ENCODE measurements at places on chromosomes 16 and 17.

DNA sequence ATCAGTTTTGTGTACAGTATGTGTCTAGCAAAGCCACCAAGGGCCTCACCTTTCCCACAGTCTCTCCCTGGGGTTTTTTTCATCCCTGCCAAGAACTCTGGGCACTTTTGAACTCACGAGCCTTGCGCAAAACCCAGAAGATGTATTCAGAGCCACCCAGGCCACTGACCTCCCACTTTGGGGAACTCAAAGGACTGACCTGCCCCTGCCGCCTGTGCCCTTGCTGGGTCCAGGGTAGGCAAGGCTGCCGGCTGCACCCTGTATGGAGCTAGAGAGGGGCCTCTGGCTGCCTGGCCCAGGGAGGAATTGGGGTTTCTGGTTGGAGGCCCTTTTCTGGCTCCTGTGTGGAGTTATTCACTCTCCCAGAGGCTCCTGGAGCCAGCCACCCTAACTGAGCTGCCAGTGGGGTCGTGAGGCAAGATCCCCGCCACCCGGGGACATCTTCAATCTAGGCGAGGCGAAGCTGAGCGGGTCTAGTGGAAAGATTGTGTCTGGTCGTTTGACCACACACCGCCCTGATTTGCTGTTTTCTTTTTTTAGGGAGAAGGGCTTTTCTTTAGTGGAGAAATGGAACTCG is 1.9 kb downstream of the CDK5R1 start:
- DNase-seq: no peak

- no peak for DNase-seq
Measured at GRCh38 chr17:77380395-77381184, 239.8 kb downstream of the SEC14L1 start.

DNA sequence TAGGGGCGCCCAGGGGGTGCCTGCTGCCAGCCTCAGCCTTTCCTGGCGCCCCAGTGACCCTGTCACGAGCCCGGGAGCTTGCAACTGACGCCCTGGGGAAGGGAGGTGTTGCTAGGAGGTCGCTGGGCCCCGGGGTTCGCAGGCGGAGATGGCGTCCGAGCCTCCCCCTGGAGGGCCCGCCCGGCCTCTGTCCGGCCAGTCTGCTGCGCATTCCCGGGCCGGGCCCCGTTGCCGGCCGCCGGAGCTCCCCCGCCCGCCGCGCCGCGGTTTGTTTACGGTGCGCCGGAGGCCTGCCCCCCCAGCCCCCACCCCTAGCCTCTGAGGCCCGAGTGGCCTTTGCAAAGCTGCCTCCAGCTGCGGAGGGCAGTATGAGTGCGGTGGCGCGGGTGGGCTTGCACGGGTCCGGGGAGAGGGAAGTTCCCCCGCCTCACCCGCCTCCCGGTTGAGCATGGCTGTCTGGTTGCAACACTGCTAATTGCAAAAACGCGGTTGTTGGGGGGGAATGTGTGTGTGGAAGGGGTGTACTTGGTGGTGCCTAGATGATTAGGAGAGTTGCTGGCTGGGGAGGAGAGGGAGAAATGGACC is 514 bp downstream of the THRA start:
- DNase-seq: no peak

- no peak for DNase-seq
Measured at GRCh38 chr16:86755571-86756006, 177.2 kb downstream of the FOXL1 start.

DNA sequence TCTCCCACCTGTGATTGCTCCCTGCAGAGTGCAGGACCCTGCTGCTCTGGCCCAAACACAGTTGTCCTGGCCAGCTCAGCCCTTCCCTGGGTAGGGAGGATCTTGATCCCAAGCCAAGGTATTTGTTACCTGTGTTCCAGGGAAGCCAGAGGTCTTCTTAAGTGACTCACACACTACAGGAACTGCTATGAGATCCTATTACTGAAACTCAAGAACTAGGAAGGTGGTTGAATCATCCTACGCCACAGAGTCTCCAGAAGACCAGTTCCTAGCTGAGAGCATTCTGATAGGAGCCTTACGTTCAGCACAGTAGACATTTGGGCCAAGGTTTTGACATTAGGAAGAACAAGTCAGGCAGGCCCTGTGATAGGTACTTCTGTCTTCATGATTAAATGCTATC is 12.0 kb downstream of the CHST6 start:
- no peak for DNase-seq

GRCh38 chr17:28493460-28493859 is 12.7 kb upstream of the FOXN1 start:
- no peak for DNase-seq
